DMS153 (cell line): ENCODE measurements at places on chromosomes 16 and 17.

GRCh38 chr17:36940313-36941264 lies 3.3 kb downstream of the LHX1 start:
- DNase-seq: no peak

- DNase-seq: no peak
These were observed 228.5 kb downstream of the FOXL1 start for GRCh38 chr16:86806838-86807351.

DNA sequence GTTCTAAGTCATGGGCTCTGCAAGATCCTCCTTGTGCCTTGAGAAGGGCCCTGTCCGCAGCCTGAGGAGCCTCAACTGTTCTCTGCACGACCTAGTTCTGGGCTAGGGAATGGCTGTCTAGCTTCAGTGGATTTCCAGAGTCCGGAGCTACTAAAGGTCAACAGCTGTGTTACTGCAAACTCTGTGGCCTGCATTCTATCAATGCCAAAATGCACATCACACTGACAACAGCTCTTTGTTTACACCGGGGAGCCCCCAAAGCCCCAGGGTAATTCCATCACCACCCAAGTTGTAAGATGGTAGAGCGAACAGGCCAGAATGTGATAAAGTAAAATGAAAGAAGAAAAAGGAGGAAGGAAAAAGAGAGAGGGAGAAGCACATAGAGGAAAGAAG lies 610.2 kb downstream of the MAF start:
- DNase-seq: no peak

GRCh38 chr17:19284005-19284959 lies 47.1 kb downstream of the EPN2 start:
- DNase-seq: no peak

DNA sequence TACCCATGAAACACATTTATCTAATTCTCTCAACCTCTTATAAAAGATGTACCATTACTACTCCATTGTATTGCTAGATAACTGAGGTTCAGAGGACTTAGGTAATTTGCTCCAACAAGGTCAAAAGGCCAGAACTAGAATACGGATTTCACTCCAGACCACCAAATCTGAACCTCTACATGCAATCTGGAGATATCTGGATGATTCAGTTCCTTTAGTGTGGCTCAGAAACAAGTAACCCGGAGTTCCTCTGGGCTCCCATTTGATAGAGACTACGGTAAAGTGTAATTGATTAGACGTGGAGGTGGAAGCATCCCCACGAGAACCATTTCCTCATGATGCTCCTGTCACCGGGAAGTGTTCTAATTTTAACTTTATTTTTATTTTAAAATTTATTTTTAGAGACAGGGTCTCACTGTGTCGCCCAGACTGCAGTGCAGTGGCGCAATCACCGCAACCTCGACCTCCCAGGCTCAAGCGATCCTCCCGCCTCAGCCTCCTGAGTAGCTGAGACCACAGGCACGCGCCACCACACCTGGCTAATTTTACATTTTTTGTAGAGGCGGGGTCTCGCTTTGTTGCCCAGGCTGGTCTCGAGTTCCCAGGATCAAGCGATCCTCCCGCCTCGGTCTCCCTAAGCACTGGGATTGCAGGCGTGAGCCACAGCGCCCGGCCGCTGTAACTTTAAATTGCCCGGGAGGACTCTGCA lies 608 bp upstream of the COX10 start:
- no peak for DNase-seq

DNA sequence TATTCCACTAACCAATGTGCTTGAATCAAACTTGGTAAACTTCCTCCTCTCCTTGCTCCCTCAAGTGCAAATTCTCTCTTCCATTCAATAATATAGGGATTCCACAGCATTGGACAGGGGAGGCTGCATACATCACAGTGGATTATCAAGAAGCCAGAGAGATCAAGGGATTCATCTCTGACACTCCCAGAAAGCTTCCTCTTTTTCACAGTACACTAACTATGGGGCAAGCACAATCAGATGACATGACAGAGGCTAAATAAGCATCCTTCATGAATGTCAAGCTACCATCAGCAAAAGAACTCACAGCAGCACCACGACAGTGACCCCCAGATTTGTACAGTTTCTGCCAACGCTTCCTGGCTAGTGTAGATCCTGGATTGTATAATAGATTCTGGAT lies 178.4 kb upstream of the C17orf78 start:
- DNase-seq: no peak

GRCh38 chr16:66894055-66894454 lies 13.7 kb downstream of the PDP2 start:
- no peak for DNase-seq

GRCh38 chr16:47600376-47600775 lies 139.2 kb downstream of the PHKB start:
- DNase-seq: no peak

DNA sequence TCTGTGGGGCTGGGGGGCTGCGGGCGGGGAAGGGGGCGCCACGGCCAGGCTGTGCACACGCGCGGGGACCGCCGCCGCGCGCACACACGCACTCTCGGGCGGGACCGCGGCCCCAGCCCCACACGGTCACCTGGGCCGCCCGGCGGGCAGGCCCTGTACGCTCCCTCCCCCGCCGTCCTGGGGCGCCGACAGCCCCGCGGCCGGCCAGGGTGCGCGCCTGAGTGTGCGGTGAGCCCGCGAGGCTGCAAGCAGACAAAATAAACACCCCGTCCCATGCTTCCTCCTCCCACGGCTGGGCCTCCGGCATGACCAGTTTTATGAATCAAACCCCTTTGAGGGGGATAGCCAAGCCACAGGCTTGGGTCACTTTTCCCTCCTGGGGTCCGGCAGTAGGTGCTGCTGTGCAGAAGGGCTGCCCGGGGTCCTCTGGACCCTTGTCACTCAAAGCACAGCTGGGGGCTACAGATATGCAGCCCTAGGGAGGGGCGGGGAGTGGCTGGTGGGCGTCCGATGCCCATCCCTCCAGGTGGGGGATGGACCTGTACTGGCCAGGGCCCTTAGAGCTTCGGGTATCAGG lies 441 bp downstream of the VASN start:
- no peak for DNase-seq

DNA sequence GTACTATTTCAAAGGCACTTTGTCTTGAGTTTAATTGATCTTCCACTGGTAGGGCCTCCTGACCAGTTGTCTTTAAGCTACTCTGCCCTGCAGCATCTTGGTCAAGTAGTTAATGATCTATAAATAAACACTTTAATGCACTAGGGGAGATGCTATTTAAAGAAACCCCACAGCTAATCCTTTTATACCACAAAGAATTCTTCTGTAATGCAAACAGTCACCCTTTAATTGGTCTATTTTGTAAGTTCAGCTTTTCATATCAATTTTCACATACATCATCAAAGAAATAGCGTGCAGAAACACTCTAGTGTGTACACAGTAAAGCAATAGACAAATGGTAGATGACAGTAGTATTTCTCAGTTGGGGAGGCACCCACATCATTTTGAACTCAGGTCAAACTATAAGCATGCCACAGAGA lies 70.3 kb downstream of the PMP22 start:
- no peak for DNase-seq

DNA sequence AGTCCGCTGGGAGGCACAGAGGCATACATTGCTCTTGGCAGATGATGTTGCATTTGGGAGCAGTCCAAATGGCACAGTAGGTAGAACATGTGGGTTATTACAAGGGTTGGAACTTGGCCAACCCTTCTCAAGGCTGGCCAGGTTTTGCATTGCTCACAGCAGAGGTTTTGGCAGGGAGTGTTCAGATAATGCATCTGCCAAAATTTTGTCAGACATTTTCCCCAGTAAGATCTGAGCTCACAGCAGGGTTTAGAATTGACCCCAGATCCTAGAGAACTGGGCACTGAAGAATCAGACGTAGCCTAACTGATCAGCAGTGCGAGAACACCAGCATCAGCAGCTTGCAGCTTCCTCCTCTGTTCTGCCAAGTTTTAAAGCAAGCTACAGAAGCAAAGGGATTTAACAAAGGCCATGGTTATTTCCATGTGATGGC lies 468.8 kb upstream of the KIF2B start:
- peak; percentile 52 for DNase-seq

DNA sequence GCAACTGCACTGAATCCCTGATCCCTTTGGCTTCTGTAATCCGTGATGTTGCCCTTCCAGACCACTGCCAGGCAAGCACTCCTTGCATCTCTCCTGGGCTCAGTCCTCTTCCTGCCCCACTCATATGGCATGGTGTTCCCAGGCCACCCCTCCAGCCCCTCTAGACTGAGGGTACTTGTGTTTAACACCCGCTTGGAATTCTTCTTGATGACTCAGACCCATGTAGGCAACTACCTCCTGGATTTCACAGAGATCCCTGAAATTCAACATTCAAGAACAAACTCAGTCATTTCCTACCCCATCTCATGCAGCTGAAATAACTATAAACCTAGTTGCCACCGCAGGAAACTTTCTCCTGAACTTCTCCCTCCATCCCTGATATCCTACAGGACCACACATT lies 541.9 kb upstream of the CDH11 start:
- no peak for DNase-seq

- DNase-seq: no peak
These were observed 27.8 kb downstream of the PAFAH1B1 start for GRCh38 chr17:2621241-2621640.

DNA sequence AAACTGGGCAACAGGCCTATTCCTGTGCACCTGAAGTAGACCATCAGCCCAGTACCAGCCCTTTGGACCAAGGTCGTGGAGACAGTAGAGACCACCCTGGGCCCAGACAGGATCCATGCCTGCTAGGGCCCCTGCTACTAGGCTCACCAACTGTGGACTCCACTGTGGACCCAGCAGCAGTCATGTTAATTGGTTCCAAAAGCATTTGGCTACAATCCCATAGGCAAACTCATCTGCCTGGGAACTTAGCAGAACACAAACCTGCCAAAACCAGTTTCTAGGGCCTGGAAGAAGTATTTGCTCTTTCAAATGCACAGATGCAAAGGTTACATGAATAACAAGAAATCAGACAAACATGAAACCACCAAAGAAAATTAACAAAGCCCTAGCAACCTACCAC lies 53.1 kb downstream of the ACSM2A start:
- DNase-seq: no peak

- no peak for DNase-seq
These were observed 55.7 kb upstream of the CNEP1R1 start for GRCh38 chr16:49969091-49970030.

GRCh38 chr17:14506364-14506763 lies 205.5 kb downstream of the HS3ST3B1 start:
- DNase-seq: no peak

GRCh38 chr16:50902457-50902856 lies 160.6 kb downstream of the CYLD start:
- DNase-seq: no peak

- DNase-seq: no peak
These were observed 26.6 kb downstream of the MGAT5B start for GRCh38 chr17:76894842-76895241.

- DNase-seq: no peak
These were observed 840 bp upstream of the CD300LB start for GRCh38 chr17:74532115-74532514.

DNA sequence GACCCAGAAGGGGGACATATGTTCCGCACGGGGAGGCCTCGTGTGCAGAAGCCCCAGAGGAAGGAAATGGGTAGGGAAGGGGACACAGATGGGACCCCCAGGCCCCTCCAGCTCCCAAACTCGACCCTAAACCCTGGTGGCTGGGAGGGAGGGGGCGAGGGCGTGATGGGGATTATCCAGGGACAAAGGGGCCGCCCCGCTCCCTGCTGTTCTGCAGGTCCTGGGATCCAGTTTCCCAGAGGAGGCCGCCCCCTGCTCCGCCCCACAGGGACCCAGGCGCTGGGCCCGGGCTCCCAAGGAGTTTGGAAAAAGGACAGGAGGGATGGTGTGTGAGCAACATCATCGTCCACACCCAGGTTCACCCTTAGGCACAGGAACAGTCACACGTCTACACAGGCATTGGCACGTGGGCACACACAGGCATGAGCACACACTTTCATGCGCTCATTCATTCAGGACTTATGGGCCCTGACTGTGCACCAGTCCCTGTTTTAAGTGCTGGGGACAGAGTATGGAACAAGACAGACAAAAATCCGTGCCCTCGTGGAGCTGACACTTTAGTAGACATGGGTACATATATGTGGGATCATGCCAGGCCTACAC lies 12.8 kb upstream of the FBXL19 start:
- no peak for DNase-seq
